Neural crest cell (in vitro differentiated cells): ENCODE measurements at places on chromosomes 1 and 21. TPM values are rescaled to one million over a fixed set of nuclear protein-coding genes. Genes with fewer than 3 reads are reported as not detected.

Gene OR14A16
- total RNA-seq: not detected in 2 replicates

Gene PUSL1
- total RNA-seq: 26.3 and 27.9 TPM in 2 replicates

Gene CC2D1B
- 34.5 and 39.0 TPM in 2 replicates for total RNA-seq

Gene SEMA4A
- 1.3 and 2.1 TPM in 2 replicates for total RNA-seq

Gene AJAP1
- total RNA-seq: 1.2 and 1.4 TPM in 2 replicates

DNA sequence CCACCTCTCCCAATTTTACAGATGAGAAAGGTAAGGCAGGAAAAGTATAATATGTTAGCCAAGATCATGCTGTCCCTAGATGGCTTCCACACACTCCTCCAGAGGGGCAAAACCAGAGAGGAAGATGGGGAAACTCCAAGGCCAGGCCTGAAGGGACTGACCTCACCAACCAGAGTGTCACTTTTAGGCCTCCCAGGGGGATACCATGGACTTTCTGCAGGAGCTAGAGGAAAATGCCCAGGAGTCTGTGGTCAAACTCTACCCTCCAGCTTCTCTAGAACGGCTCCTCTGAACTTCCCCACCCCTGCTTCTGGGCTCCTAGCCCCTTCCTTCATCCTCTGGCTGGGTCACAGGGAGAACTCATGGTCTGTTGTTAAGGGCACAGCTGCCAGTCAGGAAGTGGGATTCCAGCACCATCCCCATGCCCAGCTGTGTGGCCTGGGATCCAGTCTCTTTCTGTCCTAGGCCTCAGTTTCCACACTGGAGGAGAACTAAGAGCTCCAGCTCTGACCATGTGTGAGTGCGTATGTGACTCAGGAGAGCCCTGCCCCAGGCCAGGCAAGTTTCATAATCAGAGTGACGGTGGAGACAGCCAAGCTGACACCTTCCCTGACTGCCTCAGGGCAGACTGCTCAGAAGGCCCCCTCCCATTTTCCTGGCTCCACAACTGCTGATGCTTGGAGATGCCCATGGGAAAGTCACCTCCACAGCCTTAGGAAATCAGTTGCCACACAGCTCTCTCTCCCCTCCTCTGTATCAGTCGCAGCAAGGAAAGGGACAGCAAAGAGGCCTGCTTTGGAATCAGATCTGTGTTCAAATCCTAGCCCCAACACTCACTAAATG is 1.9 kb downstream of the IGSF8 start:
- DNase-seq: no peak

GRCh38 chr1:112309499-112309898 is 86.5 kb upstream of the CTTNBP2NL start:
- DNase-seq: no peak

GRCh38 chr1:15328351-15329103 is 81.2 kb upstream of the EFHD2 start:
- DNase-seq: no peak

DNA sequence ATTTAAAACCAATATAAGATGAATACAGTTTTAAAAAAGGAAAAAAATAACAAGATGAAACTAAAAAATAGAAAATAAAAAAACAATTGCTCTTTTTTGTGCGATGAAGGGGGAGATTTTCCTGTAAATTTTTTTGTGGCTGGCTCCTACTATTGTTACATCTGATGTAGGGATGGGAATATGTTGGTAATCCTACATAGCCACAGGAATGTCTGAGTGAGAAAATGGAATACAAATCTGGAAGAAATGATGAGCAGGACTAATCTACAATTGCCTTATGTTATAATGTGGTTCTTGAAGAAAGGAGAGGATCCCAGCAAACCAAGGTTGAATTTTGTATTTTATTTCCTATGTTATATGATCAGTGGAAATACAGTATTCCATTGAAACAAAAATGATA is 40.9 kb downstream of the ATP6V1G3 start:
- DNase-seq: no peak

GRCh38 chr1:65310078-65310587 is 790 bp downstream of the DNAJC6 start:
- DNase-seq: no peak

DNA sequence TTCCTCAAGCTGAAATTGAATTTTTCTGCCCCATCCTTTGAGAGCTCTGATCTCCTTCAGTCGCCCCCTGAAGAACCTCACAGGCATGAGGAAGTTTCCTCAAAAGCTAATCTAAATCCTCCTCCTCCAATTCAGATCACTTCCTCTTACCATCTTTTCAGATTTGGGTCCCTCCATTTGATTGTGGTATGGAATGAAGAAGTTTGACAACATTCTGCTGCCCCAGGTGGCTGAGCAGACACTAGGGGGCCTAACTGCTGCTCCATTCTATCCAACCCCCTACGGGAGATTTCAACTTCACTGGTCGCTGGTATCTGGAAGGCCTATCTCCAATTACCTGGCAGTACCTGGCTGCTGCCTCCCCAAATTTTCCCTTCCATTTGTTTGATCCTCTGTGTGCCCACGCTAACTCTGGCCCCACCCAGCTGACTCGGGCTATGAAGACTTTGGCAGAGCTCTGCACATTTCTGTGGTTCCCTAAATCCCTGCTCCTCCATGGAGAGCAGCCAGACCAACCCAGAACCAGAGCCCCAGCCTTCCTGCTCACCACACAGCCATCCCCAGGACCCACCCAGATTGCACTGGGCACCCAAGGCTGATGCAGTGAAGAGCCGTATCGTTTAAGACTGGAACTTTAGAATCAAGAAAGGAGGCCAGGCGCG is 7.8 kb downstream of the IRF6 start:
- DNase-seq: no peak

DNA sequence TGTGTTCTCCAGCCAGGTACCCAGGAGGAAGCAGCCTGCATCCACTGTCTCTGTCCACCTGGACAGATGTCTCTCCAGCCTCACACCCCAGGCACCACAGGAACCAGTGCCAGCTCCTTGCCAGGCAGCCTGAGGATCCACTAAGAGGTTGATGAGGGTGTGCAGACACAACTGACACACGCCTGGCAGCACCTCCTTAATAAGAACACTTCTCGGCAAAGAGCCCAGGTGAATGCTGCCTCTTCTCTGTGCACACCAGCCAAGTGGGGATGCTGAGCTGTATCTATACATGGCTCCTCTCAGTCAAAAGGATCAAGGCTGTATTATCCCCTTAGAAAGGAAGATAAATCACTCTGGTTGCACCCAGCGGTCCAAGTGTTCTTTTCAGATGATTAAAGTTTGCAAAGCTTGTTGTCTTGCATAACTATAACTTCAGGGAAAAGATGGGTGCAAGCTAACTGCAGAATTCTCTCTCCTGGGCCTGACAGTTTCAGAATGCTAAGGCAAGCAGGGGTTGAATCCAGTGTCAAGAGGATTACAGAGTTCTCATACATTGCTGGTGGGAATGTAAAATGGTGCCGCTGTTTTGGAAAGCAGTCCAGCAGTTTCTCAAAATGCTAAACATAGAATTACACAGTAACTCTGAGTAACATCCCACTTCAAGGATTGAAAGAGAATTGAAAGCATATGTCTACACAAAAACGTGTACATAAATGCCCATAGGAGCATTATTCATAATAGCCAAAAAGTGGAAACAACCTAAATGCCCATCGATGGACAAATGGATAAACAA is 3.7 kb upstream of the CAPN8 start:
- DNase-seq: no peak

GRCh38 chr21:36860736-36861594 is 105.5 kb downstream of the HLCS start:
- DNase-seq: no peak

DNA sequence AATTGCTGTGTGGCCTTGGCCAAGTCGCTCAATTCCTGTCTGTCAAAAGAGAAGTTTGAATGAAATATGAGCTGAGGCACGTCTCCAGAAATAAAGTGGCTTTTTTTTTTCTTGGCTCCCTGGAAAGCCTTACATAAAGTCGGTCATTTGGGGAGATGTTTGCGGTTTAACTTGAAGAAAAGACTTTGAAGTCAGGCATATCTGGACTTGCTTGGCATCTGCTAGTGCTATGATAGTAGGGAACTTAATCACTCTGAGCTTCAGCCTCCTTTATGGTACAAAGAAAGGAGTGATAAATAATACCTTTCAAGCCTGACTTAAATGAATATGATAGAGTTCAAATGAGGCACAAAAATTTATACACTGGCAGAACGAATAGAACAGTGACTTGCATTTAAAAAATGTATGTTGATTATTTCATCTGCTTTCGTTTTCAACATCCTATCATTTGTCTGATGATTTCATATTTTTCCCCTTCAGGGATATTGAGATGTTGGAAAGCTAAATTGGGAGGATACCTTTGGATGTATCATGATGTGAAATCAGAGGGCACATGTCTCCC is 60.2 kb downstream of the FASLG start:
- DNase-seq: no peak

GRCh38 chr1:13820055-13820454 is 120.1 kb downstream of the PRDM2 start:
- no peak for DNase-seq

- no peak for DNase-seq
These were observed 38.2 kb downstream of the MAPKAPK2 start for GRCh38 chr1:206722751-206723461.

DNA sequence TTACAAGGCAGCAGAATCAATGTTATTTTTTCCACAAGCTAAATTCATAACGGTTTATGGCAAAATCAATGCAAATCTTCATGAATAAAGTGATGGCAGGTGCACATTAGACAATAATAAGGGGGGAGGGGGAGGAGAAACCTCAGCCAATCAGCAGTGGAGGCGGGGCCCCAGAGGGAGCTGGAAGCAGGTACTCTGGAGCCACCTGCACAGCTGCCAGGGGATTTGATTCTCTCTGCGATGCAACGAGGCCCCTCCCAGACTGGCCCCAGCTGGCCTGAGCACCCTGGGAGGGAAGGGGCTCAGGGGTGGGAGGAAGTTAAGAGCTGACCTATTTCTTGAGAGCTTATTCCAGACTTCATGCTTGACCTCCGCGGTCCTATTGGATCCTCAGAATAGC is 127.8 kb upstream of the IGSF21 start:
- no peak for DNase-seq

DNA sequence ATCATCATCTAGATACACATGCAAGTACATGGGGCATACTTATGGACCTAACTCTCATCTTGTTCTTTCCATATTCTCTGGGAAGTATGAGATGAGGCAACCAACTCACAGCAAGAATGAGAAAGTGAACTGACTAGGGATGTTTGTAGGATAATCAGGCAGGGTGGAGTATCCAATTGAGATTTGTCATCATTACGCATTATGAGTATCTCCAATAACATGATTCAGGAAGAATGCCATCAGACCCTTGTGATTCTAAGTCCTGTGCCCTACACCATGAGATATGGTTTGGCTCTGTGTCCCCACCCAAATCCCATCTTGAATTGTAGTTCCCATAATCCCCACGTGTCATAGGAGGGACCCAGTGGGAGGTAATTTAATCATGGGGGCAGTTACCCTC is 154.0 kb downstream of the SLC30A10 start:
- DNase-seq: no peak

- DNase-seq: peak; percentile 46
These were observed 26.8 kb upstream of the NCAM2 start for GRCh38 chr21:20971296-20971921.

DNA sequence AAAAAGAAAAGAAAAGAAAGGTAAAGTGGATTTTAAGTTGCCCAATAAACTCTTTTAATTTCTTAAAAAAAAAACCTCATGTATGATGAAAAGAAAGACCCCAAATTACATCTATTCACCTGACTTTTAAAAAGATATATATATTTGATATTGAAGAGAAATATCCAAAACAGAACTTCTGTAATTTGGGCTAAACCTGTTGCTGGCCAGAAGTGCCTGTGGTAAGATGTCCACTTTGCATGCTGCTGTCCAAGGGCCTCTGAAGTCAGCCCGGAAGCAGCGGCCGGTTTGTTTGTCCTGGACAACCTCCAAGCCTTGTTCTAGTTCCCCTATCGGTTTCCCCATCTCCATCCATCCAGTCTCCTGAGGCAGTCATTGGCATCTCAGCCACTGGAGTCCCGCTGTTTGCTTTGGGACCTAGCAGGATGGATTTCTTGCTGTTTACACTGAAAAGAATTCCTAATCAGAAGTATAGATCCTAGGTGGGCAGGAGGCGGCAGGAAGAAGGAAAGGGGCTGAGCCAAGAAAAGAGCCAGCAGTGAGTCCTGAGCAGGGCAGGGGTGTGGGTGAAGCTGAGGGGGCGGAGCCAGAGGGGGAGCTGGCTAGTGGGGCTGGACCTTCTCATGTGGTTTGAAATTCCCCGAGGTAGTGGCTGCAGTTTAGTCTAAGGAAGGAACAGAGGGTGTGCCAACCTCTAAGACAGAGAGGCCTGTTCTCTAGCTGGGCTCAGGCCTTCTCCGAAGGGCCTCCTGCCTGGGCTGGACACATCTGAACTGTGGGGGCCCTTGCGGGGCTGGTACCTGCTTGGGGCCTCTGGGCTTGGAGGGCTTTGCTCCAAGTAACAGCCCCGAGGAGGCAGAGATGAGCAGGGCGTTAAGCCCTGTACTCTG is 3.3 kb downstream of the NCMAP start:
- DNase-seq: no peak

DNA sequence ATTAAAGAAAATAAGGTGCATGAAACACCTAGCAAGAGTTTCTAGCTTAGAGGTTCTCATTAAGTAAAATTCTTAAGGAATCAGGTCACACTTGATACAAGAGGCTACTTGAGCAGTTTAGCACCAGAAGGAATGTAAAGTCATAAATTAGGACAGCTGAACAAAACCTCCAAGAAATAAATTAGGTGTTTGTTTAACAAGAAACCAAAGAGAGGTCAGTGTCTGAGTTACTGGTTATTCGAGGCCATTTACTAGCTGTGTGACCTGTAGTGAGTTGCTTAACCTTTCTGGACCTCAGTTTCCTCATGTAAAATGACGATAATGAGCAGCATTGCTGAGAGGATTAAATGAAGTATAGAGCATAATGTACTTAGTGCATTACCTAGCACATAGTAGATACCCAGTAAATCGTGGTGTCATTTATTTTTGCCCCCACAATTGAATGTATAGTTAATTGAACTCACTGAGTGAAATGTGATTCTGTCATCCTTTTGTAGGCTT is 908 bp upstream of the ELK4 start:
- DNase-seq: no peak
